ENCODE measurements at places on chromosomes 4 and X.

- DNase-seq = no peak
Measured at GRCh38 chrX:86946569-86946968, 571.0 kb upstream of the KLHL4 start.

- no peak for DNase-seq
Measured at GRCh38 chr4:38105475-38106220, 145.4 kb downstream of the PTTG2 start.

- no peak for DNase-seq
Measured at GRCh38 chr4:35063031-35063570, 1181.2 kb downstream of the ARAP2 start.

DNA sequence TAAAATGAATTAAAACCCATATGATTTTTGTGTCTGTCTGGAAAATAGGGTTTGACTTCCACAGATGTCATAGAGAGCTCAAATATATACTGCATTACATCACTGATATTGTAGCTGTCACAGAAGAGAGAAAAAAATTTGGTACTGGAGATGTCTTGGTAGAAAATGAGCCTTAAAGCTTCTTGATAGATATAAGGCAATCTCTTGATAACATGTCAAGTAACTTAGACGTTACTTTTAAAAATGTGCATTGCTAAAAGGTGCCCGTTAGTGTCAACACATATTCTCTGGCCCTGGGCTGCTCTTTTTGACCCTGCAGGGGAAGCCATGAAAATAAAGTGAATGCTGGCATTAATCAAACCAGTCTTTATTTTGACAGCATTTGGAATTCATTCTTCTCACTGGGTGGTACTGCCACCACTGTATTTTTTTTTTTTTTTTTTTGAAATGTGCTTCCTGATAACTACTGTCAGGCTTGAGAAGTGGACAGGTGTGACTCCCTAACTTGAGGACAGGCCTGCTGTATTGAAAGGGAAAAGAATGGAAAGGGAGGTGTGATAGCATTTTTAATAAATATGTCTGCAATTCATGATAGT lies 53.0 kb upstream of the RAPGEF2 start:
- DNase-seq = no peak

- no peak for DNase-seq
Measured at GRCh38 chrX:100356351-100356896, 53.6 kb downstream of the PCDH19 start.

- no peak for DNase-seq
Measured at GRCh38 chr4:2936773-2937145, 26.4 kb downstream of the NOP14 start.

- DNase-seq = no peak
Measured at GRCh38 chrX:143873343-143873742, 10.5 kb upstream of the UBE2NL start.

- DNase-seq = no peak
Measured at GRCh38 chr4:103721251-103721650, 1.5 kb upstream of the TACR3 start.

DNA sequence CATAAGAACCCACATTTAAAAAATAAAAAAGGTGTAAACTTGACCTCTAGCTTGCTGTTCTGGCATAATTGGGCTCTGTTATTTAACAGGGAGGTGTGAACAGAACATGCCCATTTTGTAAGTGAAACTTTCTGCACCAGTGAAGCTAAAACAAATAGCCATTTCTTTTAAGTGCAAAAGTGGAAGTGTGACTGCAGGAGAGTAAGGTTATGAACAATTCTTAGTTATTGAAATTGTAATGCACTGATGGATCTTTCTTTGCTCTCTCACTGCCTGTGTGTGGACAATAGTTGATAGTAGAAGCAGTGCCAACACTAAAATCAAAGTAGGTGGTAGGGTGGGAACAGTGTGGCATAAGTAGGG lies 12.6 kb downstream of the P2RY10 start:
- no peak for DNase-seq

- no peak for DNase-seq
Measured at GRCh38 chrX:107630031-107630689, 1.9 kb downstream of the PRPS1 start.

DNA sequence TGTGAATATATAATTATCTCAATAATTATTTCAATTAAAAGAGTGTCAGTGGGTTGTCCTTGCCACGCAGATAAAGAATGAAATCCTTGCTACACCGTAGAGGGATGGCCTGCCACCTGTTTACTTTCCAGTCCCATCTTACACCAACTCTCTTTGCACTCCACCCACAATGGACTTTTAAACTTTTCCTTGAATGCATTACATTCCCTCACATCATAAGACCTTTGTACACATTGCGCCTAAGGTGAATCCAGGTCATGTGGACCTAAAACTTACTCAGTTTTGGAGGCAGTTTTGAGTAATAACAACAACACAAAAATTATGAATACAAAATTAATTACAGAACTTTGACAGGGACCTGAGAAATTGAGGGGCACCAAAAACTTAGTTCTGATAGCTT lies 78.7 kb upstream of the PDE5A start:
- DNase-seq = no peak

GRCh38 chr4:187840814-187841213 lies 154.8 kb upstream of the ZFP42 start:
- no peak for DNase-seq

- DNase-seq = no peak
Measured at GRCh38 chrX:19515615-19516105, 352 bp upstream of the MAP3K15 start.

DNA sequence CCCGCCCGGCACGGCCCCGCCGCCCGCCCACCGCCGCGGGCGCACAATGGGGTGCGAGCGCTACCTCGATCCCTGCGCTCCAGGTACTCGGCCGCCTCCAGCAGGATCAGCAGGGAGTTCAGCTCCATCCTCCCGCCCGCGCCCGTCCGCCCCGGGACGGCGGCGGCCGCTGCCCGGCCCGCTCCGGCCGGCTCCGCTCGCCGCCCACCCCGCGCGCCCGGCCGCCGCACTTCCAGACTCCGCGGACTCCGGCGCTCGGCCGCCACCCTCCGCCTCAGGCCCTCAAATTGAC lies at the start of gene MXD4:
MXD4 (minus strand) TSS at position 257 of the 292 bp plus-strand sequence; CDS start at position 128, 129 bp downstream.
- DNase-seq = no peak

DNA sequence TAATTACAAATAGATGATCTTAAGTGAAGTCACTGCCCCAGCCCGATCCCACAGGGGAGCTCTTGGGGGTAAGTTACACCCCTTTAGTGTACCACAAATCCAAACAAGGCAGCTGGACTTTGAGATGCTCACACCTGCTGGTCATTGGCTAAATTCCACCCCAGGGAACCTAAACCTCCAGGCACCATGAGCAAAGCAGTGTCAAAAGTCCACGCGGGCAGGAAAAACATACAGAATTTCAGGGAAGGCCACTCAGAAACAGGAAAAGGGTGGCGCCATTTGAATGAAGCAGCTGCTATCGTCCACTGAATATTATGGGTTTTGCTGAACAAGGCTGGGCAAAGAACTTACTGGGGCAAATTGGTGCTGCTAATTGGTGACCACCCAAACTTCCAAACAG lies 30.9 kb downstream of the SUPT20HL1 start:
- no peak for DNase-seq

- no peak for DNase-seq
Measured at GRCh38 chr4:112214390-112215264, 17.0 kb upstream of the AP1AR start.

DNA sequence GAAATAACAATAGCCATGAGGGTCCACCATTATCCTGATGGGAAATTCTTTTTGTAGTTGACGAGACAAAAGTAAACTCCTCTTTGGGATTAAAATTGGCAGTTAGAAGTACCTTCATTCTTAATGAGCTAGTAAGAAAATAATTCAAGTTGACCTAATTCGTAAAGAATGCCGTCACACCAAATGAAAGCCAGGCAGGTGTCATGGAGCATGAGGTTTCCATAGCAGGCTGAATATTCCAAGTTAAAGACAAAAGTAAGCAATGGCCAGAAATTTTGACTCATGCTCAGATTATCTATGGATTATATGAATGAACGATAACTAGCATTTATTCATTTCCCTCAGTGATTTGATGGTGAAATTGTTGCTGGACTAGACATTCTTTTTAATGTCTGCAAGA lies 192.2 kb upstream of the FAT1 start:
- DNase-seq = no peak

DNA sequence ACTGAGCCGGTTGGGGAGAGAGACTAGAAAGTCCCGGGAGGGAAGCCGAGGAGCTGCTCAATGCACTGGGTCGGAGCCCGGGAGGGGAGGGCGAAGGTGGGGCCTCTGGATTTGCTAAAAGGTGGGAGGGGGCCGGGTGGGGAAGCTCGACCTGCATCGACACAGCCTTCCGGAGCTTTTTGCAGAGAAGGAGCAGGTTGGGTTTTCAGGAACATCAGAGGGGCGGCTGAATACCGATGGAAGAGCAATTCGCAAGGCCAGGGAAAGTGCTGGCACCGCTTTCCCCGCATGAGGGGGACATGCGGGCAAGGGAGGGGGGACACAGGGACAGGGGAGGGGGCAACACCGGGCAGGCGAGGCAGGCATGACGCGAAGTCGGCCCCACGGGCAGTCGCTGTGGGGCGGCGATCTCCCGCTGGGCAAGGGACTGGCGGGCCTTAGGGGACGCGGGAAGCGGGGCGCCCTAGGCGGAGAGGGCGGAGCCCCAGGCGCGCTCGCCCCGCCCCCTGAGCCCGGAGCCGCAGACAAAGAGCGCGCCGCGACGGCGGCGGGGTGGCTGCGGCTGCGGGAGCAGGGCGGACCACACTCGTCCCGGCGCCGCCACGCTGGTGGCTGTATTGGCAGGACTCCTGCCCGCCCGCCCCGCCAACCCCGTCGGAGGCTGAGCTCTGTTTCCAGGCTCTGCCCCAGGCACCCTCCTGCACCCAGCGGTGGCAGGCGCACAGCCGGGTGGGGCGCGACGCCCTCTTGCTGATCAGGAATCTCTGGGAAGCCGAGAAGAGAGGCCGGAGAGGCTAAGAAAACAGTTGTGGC lies 11.6 kb downstream of the PDZD4 start:
- DNase-seq = peak; percentile 25

DNA sequence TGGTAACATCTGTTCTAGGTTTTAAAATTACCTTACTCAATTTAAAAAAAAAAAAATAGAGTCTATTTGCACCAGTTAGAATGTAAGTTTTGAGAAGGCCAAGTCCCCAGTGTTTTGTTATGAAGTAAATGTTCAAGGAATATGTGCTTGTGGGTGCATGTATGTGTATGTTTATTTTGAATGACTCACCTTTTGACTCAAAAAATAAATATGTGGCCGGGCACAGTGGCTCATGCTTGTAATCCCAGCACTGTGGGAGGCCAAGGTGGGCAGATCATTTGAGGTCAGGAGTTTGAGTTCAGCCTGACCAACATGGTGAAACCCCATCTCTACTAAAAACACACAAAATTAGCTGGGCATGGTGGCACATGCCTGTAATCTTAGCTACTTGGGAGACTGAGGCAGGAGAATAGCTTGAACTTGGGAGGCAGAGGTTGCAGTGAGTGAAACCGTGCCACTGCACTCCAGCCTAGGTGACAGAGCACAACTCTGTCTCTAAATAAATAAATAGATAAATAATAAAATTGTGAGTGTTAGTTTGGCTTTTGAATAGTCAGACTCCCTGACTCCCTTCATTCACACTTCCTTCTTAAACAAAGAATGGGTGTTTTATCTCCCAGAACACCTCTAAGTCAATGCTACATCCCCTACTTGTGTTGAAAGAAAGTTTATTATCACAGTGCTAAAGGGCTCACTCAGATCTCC lies 511.3 kb upstream of the PCDH7 start:
- DNase-seq = no peak

DNA sequence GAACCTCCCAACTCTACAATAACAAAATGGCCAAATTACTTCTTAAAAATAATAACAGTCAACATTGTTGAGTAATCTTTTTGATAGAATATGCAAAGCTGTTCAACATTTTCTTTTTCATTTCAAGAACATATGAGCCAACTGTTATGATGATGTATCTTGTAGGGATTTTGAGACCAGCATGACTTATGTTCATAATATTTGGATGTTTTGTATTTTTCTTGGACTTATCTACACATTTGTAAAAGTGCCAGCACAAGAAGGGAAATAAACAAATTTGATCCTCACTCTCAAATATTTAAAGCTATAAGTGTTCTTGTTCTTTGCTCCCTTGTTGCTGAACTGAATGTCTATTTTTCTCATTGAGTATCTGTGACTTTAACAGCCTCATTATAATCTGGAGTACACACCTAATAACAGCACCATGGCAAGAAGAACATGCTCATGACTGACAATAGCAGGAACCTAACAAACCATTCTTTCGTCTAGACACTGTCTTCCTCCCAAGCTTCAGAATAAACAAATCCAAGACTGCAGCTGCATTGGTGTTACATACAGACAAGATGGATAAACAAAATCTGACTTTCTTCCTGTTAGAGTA lies 1049.7 kb downstream of the FAT4 start:
- DNase-seq = no peak

GRCh38 chrX:152926923-152927322 lies 29.1 kb downstream of the ZNF185 start:
- DNase-seq = no peak

DNA sequence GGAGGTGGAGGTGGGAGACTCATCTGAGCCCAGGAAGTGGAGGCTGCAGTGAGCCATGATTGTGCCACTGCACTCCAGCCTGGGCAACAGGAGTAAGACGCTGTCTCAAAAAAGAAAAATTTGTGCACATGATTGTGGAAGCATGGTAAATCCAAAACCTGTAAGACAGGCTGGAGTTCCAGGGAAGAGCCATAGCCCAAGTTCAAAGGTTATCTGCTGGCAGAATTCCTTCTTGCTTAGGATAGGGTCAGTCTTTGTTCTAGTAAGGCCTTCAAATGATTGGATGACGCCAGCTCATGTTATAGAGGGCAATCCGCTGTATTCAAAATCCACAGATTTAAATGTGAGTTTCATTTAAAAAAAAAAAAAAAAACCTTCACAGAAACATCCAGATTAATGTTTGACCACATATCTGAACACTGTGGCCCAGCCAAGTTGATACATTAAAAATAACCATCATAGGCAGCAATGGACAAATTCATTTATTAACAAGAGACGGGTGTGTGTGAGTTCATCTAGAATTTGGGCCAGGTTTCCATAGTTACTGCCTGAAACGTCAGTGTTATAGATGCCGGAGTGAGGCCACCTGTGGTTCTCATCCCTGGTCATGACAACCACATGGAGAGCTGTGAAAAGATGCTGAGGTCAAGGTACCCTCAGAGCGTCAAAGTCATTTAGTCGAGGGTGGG lies 35.2 kb upstream of the SLC2A9 start:
- no peak for DNase-seq

- no peak for DNase-seq
Measured at GRCh38 chrX:69268611-69269010, 103.4 kb upstream of the PJA1 start.

- DNase-seq = no peak
Measured at GRCh38 chrX:69107747-69108401, 57.4 kb downstream of the PJA1 start.

DNA sequence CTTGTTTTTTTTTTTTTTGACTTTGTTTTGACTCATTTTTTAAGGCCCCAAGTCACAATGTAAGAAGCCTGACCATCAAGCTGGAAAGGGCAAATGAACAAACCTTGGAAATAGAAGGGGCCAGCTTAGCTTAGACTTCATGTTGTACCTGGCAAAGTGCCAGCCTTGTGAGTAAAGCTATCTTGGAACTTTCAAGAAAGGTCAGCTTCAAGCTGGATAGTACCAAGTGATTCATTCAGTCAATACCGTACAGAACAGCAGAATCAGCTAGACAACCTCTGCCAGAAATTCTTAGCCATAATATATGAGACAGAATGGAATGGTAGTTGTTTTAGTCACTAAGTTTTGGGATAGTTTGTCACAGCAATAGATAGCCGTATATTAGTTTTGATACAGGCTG lies 1492.2 kb upstream of the TENM3 start:
- no peak for DNase-seq

- no peak for DNase-seq
Measured at GRCh38 chr4:111798840-111799239, 346.4 kb upstream of the FAM241A start.
